Fibroblast of skin of left quadriceps (primary cell): ENCODE measurements at places on chromosomes 5 and 9.

DNA sequence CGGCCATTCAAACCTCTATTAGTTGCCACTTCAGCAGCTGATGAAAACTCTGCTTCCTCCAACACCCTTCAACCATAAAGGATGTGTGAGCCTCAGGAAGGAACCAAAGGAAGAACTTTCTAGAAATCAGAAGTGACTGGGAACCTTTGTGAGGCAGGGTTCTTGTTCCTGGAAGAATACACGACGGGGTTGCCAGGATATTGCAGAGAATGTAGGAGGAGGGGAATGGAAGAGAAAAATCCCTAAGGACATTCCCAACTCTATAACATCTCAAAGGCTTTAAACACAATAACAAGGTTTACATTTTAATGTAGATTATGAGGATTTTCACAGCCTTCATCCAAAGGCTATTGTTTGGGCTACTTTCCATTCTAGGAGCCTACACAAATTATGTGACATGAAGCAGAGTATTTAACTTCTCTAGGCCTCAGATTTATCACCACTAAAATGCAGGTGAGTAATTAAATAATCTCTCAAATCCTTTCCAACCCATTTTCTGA lies 147.7 kb downstream of the GLIS3 start:
- no peak for DNase-seq

GRCh38 chr9:117703537-117703936 lies 666 bp upstream of the TLR4 start:
- DNase-seq: no peak

GRCh38 chr5:17430241-17430640 lies 67.8 kb upstream of the TAF11L2 start:
- DNase-seq: no peak

DNA sequence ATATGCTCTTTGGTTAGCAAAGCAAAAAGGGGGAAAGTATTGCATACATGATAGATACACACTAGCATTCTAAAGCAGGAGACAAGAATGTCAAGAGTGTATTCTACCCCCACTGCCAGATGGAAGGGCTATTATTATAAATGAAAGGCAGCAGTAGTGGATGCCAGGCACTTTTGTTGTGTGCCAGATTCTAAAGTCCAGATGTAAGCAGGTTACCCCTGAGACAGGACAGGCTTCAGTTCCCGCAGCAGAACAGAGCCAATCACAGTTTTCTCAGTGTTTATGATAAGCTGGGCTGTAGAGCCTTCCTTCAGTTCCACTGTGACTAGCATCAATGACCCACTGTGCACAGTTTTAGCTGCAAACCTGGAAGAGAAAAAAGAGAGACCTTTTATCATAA lies 226.6 kb upstream of the TBCA start:
- DNase-seq: no peak

DNA sequence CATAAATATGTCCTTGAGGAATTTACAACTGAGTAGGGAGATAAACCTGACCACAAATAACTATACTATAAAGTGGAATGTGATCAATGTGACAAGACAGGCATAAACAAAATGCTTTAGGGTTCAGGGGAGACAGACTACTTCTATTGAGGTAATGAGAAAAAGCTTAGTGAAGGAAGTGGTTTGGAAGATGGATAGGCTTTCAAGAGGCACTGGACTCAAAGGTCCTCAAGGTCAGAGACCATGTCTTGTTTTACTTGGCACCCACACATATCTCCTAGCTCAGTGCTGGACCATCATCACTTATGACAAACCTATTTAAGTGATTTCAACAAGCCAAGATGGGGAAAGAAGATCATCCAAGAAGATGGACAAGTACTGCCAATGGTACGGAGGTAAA lies 257.8 kb downstream of the BNC2 start:
- no peak for DNase-seq

- no peak for DNase-seq
Observed at GRCh38 chr5:103487822-103488493, 74.6 kb downstream of the NUDT12 start.
